H7 (cell line): ENCODE measurements at places on chromosomes 6 and 20.

DNA sequence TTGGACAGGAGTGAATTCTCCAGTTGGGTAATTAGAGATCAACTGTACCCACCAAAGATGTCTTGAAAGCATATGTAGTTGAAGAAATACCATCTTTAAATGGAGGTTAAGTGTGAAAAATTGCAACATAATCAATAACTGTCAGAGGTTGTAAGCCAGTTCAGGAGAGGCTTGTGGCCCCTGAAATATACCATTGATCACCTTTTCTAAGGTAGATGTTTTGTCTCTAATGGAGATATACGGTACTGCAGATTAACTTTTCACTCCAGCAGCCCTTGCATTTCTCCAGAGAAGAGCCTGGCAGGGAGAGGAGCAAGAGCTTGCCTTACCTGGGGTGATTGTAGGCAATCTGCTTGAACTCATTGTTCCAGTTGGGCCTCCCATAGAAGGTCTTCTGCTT is 48.8 kb downstream of the NOX3 start:
- no peak for DNase-seq

- DNase-seq: no peak
Measured at GRCh38 chr6:32659856-32660595, 6.4 kb downstream of the HLA-DQB1 start.

DNA sequence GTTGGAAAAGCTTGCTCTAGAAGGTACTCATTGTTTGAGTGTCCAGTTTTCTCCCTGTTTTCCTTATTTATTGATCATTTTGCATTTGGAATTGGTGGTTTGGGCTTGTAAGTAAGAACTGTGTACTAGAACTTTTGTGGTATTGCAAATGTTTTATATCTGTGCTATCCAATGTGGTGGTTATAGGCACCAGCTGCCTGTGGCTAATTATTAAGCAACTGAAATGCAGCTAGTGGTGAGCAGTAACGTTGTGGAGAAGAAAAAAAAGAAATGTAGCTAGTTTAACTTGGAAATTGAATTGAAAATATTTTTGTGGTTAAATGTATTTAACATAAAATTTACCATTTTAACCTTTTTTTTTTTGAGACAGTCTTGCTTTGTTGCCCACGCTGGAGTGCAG is 50.7 kb upstream of the MAPK13 start:
- DNase-seq: no peak

GRCh38 chr20:8362457-8362856 is 230.4 kb downstream of the PLCB1 start:
- DNase-seq: no peak

- no peak for DNase-seq
Measured at GRCh38 chr20:23188377-23189169, 102.4 kb upstream of the CD93 start.

- no peak for DNase-seq
Measured at GRCh38 chr20:38810926-38811630, 5.6 kb downstream of the PPP1R16B start.

- DNase-seq: no peak
Measured at GRCh38 chr6:153210083-153210482, 79.0 kb upstream of the RGS17 start.

GRCh38 chr6:154510144-154510905 is at the start of gene CNKSR3:
TSS of gene CNKSR3 (minus strand) at chr6:154510685. CDS start at chr6:154510114, 571 bp downstream.
- DNase-seq: peak; percentile 95

GRCh38 chr6:148959008-148959407 is 212.2 kb downstream of the UST start:
- DNase-seq: no peak

- no peak for DNase-seq
Measured at GRCh38 chr20:5844063-5844681, 94.0 kb downstream of the SHLD1 start.

DNA sequence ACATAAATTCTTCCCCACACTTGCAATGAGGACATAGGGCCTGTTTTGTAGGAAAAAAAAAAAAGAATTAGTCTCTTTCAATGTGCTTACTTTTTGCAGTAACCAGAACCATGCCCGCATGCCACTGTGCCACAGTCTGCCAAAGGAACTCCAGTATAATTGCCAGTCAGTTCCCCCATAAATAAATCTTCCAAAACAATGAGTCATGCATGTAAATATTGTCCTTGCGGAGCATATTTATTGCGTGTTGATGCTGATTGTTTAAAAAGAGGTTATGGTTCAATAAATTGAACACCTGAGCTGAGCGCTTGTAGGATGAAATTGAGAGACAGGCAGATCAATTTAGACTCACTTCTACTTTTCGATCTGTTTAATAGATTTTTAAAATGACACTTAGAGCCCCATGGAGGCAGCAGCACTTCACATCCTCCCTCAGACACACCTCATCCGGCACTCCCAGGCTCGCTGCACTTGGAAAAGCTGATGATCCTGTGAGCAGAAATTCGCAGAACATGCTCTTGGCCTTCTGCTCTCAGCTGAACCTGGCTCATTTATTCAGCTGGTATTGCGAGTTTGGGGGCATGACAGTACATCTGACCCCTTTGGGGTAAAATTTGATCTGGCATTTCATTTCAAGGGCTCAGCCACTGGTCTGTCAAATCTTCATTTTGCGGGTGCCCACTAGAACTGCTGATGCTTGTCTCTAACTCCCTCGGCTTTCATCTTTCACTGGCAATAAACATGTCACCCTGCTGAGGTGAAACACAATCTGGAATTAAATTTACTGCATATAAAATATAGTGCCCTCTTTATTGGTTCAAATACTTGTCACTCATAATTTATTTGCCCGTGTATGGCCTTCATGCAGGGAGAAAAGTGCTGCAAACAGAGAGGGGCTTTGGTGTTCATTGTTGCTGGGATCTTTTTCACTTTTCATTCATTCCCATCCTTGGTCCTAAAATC is 371.1 kb upstream of the POU3F2 start:
- no peak for DNase-seq
